ENCODE measurements at places on chromosomes 16 and 17.

DNA sequence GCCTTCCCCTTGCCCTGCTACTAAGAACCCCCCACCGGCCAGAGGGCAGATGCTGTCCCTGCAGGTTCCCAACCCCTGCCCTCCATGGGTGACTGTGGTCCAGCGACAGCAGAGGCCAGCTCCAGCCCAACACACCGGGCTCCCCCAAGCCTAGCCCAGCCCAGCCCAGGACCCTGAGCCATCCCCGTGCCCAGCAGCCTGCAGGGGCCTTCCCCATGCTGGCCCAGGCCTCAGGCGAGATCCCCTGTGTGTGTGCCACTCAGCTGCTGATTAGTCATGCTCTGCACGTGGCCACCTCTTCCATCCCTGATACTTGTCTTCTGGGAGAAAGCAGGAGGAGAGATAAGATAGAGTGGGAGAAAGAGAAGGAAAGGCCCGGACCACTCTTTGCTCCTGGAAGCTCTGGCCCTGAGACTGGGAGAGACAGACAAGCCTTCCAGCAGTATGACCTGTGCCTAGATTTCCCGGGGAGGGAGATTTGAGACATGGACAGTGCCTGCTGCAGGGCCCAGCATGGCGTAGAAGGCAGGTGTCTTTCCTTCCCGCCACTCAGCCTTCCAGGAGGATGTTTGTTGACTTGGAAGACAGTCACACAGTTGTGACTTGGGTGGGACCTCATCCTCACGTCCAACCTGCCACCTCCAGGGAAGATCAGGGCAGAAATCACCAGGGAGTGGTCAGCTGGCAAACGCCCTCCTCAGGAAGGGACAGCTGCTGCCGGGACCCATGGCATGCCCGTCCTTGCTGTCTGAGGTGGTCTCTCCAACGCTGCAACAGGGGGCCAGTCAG is 41.3 kb upstream of the RASD1 start:
- DNase-seq: no peak

GRCh38 chr16:70162041-70162451 is 11.5 kb upstream of the CLEC18C start:
- DNase-seq: no peak

GRCh38 chr16:2842340-2843000 is 12.4 kb downstream of the ZG16B start:
- DNase-seq: peak; percentile 68

GRCh38 chr16:66731101-66731500 is 20.3 kb downstream of the DYNC1LI2 start:
- DNase-seq: no peak

DNA sequence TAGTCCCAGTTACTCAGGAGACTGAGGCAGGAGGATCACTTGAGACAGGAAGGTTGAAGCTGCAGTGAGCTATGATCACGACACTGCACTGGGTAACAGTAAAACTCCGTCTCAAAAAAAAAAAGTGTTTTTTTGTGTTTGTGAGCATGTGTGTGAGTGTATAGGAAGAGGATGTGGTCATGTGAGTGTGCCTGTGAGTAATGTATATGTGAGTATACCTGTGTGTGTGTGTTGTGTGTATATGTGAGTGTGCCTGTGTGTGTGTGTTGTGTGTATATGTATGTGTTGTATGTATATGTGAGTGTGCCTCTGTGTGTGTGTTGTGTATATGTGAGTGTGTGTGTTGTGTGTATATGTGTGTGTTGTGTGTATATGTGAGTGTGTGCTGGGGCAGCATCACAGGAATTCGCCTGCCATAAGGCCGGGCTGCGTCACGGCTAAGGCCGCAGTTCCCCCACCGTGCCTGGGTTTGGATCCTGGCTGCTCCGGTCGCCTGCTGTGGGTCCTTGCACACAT is 21.4 kb upstream of the NPTX1 start:
- no peak for DNase-seq

- no peak for DNase-seq
Measured at GRCh38 chr16:51621610-51622009, 470.5 kb upstream of the SALL1 start.

DNA sequence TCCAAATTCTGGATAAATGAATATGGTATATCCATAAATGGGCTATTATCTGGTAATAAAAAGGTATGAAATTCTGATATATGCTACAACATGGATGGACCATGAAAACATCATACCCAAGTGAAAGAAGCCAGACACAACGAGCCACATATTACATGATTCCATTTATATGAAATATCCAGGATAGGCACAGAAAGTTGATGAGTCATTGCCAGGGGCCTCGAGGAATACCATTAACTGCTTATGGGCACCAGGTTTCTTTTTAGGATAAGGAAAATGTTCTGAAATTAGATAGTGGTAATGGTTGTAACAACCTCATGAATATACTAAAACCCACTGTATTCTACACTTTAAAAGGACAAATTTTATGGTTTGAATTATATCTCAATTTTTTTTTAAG is 123.2 kb downstream of the PITPNC1 start:
- DNase-seq: no peak

DNA sequence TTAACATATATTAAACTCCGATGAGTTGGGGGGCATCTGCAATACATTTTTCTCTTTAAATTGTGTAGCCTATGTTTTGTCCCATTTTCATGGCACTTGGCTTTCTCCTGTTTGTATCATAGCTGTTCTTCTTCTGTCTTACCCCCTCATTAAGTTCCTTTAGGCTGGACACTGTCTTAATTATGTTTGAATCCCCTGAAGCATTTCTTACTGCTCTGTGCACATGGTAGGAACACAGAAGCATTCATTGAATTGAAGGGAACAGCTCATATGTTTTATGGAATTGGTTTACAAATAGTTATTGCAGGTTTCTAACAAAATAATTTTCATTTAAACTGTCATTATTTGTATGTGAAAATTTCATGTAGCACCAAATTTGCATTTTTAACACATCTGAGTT is 176.8 kb downstream of the TANC2 start:
- DNase-seq: no peak

DNA sequence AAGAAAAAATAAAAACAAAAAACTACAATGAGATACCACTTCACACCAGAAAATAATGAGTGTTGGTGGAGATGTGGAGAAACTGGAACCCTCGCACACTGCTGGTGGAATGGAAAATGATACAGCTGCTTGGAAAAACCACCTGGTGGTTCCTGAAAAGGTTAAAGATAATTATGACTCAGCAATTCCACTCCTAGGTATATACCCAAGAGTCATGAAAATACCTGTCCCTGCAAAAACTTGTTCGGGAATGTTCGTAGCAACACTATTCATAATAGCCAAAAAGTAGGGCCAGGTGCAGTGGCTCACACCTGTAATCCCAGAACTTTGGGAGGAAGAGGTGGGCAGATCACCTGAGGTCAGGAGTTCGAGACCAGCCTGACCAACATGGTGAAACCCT is 8.1 kb upstream of the ITGAE start:
- DNase-seq: no peak

DNA sequence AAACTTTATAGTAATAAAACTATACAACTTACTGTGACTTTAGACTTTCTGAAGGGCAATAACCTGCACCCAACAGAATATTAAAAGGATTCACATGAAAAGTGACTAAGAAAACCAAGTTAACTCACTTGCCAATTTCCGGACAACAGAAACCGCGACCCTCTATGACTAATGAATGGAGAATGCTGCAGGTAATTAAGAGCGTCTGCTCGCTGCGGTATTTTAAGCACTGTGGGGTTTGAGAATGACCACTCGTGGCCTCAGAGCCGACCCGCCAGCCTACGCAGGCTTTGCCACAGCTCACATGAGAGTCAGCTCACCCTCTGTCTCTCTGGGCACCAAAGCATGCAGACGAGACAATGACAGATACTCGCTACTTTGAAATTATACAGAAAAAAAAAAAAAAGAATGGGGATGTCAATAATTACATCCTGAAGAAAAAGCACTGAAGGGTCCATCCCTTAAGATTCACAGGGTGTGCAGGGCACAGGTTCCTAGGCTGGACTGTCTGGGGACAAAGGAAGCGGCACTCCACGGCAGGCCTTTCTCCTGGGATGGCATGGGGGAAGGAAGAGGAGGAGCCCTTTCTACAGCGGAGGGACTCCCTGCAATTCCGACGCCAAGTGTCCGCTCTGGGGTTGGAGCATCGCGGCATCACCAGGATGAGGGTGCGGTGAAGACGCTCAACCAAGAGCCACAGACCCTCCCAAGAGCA is 35.0 kb downstream of the ZCCHC14 start:
- DNase-seq: no peak

- DNase-seq: no peak
Measured at GRCh38 chr17:37766971-37767370, 22.1 kb upstream of the HNF1B start.

Data from ecto neural progenitor cell (in vitro differentiated cells).